ENCODE measurements at places on chromosomes 13 and 19. TPM values are rescaled to one million over a fixed set of nuclear protein-coding genes. Genes with fewer than 3 reads are reported as not detected.

The ZNF738 gene
- 71.1 TPM for total RNA-seq

DNA sequence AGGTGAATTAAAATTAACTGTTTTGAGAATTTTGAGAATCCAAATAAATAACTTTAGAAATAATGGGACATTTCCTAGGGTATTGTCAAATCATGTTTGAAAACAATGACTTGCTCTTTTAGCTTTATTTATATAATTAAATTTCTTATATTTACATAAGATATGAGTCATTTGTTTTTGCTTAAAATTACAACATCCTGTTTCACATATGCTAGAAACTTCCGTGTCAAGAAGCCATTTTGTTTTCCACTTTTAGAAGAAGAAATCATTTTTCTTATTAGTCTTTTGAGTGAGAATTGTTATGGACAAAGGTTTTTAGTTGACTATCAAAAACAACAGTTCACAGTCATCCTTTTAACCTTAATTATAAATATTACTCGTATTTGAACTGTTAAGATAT is 48.2 kb downstream of the DPY19L3 start:
- peaks cover 18% of the 10 kb centered on the region for H3K36me3 ChIP-seq
- H3K27ac ChIP-seq: no peak overlapping the region
- no peak overlapping the region for H3K4me3 ChIP-seq
- H3K27me3 ChIP-seq: no peaks in the 10 kb centered on the region
- DNase-seq: no peak

DNA sequence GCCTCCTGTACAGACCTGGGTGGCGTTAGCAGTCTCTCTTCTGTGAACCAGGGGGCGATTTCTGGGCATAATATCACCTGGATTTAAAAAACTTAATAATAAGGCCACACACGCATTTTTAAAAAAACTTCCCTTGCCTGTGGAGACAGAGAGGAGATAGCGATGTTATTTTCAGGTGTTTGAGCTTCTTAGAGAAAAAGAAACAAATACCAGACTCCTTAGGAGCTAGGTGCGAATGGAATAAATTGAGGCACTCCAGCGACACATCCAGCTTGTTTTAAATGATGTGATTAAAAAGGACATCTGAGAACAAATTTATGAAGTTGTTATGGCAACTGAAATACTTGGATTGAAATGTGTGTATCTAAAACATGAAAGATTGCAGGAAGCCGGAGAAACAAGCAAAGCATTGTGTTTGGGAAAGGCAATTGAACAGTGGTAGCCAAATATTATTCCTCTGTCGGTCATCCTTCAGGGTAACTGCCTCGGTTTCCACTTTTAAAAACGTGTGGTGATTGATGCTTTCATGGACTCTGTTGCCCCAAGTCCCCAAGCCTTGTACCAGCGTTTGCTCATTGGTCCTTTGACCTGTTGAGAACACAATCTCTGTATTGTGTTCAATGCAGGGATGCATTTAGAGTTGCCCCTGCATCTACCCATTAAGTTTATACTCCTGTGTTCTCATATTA is 158.7 kb downstream of the TM9SF2 start:
- no peaks in the 10 kb centered on the region for H3K36me3 ChIP-seq
- H3K4me1 ChIP-seq: peaks cover 63% of the 10 kb centered on the region
- DNase-seq: no peak
- peak overlapping the region; percentile 45 for H3K4me3 ChIP-seq

DNA sequence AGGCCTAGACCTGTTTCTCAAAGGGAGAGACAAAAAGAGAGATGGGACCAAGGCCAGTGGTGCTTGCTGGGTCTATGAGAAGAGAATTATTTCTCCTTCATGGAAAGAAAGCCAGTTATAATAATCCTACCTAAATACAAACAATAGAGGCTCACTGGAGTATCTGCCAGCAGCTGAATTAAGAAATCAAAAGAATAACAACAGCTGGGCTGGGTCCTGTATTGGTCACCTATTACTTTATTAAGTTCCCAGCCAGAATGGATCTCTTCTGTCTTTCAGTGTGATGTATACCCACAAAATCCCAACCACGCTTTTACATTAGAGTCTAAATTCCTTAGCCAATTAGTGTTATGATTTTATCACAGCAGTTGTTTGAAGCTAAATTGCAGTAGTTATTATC is 297.8 kb upstream of the DACH1 start:
- H3K27ac ChIP-seq: no peak overlapping the region
- DNase-seq: no peak
- no peak overlapping the region for H3K4me3 ChIP-seq
- H3K27me3 ChIP-seq: no peaks in the 10 kb centered on the region
- H3K36me3 ChIP-seq: no peaks in the 10 kb centered on the region

DNA sequence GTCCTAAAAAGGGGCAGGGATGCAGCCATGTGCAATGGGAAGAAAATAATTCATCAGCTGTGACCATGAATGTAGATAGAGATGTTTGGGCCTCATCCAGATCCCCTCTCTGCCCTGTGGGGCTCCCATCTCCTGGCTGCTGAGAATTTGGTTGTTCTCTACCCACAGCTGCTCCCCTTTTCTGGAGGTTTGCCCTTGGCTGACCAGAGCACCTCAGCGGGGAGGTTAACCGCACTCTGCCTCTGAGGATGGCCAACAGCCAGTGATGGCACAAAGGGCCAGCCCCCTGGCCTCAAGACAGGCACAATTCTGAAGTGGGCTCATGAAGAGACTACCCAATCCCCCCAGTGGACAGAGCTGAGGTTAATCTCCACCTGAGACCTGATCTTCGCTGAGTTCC is 61.5 kb upstream of the SERP2 start:
- H3K36me3 ChIP-seq: no peaks in the 10 kb centered on the region
- H3K27me3 ChIP-seq: peaks cover 11% of the 10 kb centered on the region
- H3K27ac ChIP-seq: no peak overlapping the region
- H3K4me3 ChIP-seq: no peak overlapping the region
- peaks cover 26% of the 10 kb centered on the region for H3K4me1 ChIP-seq

The VAV1 gene
- not detected for total RNA-seq
